ENCODE measurements at places on chromosomes 11 and 22. TPM values are rescaled to one million over a fixed set of nuclear protein-coding genes. Genes with fewer than 3 reads are reported as not detected.

- H3K4me1 ChIP-seq, result no peaks in the 10 kb centered on the region
- H3K27me3 ChIP-seq, result no peaks in the 10 kb centered on the region
- H3K36me3 ChIP-seq, result no peaks in the 10 kb centered on the region
- no peak overlapping the region for H3K27ac ChIP-seq
- no peak for DNase-seq
- H3K4me3 ChIP-seq, result no peak overlapping the region
Observed at GRCh38 chr11:106421676-106422292, 344.3 kb downstream of the AASDHPPT start.

DNA sequence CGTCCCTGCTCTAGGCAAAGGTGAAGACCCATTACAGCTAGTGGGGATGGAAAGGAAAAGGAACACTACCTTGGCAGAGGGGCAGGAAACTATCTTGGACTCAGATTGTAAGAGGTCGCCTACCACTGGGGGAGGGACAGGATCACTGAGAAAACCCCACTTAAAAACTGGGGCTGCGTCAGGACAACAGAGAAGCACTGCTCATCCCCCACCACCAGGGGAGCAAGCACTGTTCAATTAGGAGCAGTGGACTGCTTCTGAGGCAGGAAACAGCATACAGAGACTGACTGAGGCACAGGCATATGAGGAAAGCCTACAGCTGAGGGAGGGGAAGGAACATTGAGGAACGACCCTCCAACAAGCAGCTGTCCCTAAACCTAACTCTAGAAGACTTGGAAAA is 20.8 kb upstream of the DLAT start:
- no peak overlapping the region for H3K27ac ChIP-seq
- no peaks in the 10 kb centered on the region for H3K4me1 ChIP-seq
- no peaks in the 10 kb centered on the region for H3K27me3 ChIP-seq
- no peak for DNase-seq
- no peak overlapping the region for H3K4me3 ChIP-seq

- no peaks in the 10 kb centered on the region for H3K27me3 ChIP-seq
- H3K27ac ChIP-seq, result no peak overlapping the region
Observed at GRCh38 chr11:74171997-74172396, 908 bp downstream of the PPME1 start.

DNA sequence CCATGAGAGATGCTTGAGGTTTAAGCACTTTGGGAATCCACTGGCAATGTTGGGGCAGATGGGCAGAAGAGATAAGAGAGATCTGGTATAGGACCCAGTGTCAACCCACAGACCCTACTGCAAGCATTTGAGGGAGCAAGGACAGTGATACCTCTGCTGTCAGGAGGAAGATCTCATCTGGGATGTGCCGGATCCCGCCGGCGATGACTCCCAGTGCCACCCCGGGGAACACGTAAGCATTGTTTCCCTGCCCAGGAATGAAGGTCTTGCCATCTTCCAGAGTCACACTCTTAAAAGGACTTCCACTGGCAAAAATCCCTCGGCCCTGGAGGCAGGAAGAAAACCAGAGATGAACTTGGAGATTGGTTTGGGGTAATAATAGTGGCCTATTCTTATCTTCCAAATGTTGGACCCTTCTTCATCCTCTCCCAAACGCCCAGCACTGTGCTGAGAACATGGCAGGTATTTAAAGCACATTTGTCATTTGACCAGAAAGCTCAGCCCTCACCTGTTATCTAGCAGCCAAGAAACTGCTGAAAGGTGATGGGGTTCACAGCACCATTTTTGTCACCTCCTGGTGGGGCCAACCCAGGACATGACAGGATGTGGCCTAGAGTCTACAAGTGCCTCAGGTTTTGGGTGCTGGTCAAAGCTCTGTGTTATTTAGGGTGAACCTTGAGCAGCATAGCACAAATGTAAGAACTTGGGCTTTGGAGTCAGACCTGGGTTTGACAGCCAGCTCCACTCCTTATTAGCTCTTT is 71.7 kb downstream of the CCDC81 start:
- no peaks in the 10 kb centered on the region for H3K36me3 ChIP-seq
- H3K4me1 ChIP-seq, result no peaks in the 10 kb centered on the region
- DNase-seq, result no peak

DNA sequence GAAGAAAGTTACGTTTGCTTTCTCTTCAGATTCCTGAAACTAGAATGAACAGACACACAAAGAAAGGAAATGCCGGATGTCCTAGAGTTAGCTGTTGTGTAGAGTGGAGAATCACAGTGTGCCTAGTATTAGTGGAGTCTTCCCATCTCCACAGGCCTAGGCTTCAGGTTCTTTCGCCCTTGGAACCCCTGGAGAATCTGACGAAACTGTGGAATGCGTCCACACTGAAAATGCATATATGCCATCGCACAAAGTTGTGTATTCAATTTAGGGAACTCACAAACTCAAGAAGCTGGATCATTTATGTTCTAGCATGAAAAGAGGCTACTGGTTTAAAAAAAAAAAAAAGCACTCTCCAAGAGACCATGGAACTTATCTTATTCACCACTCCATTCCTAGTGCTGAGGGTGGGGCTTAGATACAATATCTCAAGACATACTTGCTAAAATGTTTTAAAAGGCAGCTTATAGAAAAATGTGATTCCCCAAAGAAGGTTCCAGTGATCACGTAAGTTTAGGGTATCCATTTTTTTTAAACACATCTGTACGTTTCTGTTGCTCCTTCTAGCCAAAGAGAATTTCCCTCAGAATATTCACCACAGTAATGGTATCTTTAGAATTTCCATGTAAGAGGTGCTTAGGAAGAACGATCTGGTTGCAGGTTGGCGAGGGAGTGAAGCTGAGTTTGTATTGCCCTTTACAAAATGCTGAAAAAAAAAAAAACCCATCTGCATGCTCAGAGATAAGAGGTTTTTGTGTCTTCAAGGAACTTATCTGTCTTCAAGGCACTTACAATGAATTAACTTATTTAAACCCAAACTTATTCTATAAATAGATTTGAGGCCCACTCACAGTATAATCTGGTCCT is 20.0 kb downstream of the MAML2 start:
- H3K27me3 ChIP-seq, result no peaks in the 10 kb centered on the region
- H3K36me3 ChIP-seq, result no peaks in the 10 kb centered on the region
- no peak overlapping the region for H3K4me3 ChIP-seq
- H3K27ac ChIP-seq, result no peak overlapping the region

GRCh38 chr11:103079833-103080232 is 12.1 kb downstream of the DCUN1D5 start:
- peaks cover 43% of the 10 kb centered on the region for H3K36me3 ChIP-seq
- no peaks in the 10 kb centered on the region for H3K4me1 ChIP-seq
- no peak overlapping the region for H3K27ac ChIP-seq
- H3K4me3 ChIP-seq, result no peak overlapping the region

DNA sequence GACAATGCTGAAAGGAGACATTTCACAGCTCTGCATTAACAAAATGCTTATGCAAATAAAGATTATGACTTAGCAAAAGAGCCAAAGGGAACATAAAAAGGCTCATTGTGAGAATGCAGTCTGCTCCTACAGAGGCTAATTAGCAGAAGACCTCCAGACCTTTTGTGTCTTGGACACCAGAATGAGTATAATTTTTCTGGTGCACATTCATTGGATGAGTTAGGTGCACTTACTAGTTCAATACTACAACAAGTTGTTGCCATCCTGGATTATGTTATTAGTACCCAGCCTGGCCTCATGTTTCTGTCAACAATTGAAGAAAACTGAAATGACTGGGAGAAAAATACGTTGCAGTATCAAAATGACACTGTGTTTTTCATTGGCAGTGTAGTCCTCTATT is 613.2 kb upstream of the CHORDC1 start:
- H3K36me3 ChIP-seq, result no peaks in the 10 kb centered on the region
- H3K4me1 ChIP-seq, result no peaks in the 10 kb centered on the region
- no peaks in the 10 kb centered on the region for H3K27me3 ChIP-seq
- DNase-seq, result no peak
- H3K27ac ChIP-seq, result no peak overlapping the region

- H3K36me3 ChIP-seq, result no peaks in the 10 kb centered on the region
- H3K4me1 ChIP-seq, result no peaks in the 10 kb centered on the region
- no peaks in the 10 kb centered on the region for H3K27me3 ChIP-seq
- no peak overlapping the region for H3K4me3 ChIP-seq
- no peak for DNase-seq
Observed at GRCh38 chr22:41305646-41306045, 4.3 kb downstream of the ZC3H7B start.

DNA sequence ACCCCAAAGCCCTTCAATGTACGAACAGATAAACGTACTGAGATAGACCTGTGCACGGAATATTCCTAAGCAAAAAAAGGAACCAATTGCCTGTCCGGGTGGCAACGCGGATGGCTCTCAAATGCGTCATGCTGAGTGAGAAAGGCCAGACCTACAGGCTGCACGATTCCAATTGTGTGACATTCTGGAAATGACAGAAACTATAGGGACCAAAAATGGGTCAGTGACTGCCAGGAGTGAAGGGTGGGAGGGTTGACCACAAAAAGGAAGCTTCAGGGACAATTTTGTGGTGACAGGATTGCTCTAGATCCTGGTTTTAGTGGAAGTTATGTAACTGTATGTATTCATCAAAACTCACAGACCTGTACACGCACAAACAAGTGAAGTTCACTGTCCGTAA is 24.0 kb upstream of the SYT8 start:
- no peaks in the 10 kb centered on the region for H3K4me1 ChIP-seq
- H3K27ac ChIP-seq, result no peak overlapping the region
- no peak for DNase-seq

DNA sequence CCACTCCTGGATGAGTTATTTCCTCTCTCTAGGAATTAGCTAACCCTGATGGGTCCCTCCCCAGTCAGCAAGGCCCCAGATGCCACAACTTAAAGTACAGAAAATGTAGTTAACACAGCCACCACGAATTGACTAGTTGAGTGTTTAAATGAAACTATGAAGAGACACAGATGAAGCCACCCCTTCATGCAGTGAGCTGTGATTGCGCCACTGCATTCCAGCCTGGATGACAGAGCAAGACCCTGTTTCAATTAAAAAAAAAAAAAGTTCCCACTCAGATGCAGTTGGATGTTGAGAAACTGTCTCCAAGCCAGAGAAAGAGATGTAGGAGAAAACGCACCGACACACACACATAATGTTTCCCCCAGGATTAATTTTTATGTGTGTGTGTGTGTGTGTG is 53.3 kb downstream of the SCN3B start:
- no peaks in the 10 kb centered on the region for H3K4me1 ChIP-seq
- no peaks in the 10 kb centered on the region for H3K27me3 ChIP-seq
- no peak overlapping the region for H3K27ac ChIP-seq
- H3K4me3 ChIP-seq, result no peak overlapping the region

DNA sequence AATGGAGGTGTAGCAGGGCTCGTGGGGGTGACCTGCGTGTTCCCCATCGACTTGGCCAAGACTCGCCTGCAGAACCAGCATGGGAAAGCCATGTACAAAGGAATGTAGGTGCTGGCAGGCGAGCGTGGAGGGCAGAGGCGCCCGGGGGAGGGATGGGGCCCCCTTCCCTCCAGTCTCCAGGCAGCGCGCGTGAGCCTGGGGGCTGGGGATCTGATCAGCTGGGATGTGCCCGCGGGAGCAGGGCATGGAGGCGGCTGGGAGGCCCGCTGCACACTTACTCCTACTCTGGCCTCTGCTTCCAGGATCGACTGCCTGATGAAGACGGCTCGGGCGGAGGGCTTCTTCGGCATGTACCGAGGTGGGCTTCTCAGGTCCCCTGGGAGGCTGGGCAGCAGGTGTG is 17.8 kb downstream of the SLC25A18 start:
- no peaks in the 10 kb centered on the region for H3K4me1 ChIP-seq

- no peak for DNase-seq
- H3K4me1 ChIP-seq, result peaks cover 30% of the 10 kb centered on the region
- H3K4me3 ChIP-seq, result no peak overlapping the region
Observed at GRCh38 chr11:77147036-77147315, 18.9 kb downstream of the MYO7A start.

- peak overlapping the region; percentile 89 for H3K27ac ChIP-seq
- H3K4me3 ChIP-seq, result peak overlapping the region; percentile 56
- H3K36me3 ChIP-seq, result no peaks in the 10 kb centered on the region
- peak; percentile 86 for DNase-seq
Observed at GRCh38 chr11:67584205-67584880, 731 bp downstream of the GSTP1 start.

- no peaks in the 10 kb centered on the region for H3K4me1 ChIP-seq
- no peaks in the 10 kb centered on the region for H3K27me3 ChIP-seq
- DNase-seq, result no peak
- no peak overlapping the region for H3K27ac ChIP-seq
- H3K36me3 ChIP-seq, result no peaks in the 10 kb centered on the region
- H3K4me3 ChIP-seq, result no peak overlapping the region
Observed at GRCh38 chr11:15907806-15908205, 448.5 kb downstream of the SOX6 start.

GRCh38 chr11:10696468-10697322 is 3.1 kb upstream of the IRAG1 start:
- no peaks in the 10 kb centered on the region for H3K27me3 ChIP-seq
- H3K36me3 ChIP-seq, result no peaks in the 10 kb centered on the region
- no peak overlapping the region for H3K4me3 ChIP-seq
- no peaks in the 10 kb centered on the region for H3K4me1 ChIP-seq

GRCh38 chr22:10961043-10961860 is 4566.7 kb upstream of the OR11H1 start:
- no peaks in the 10 kb centered on the region for H3K4me1 ChIP-seq
- H3K27ac ChIP-seq, result no peak overlapping the region
- DNase-seq, result peak; percentile 43
- no peaks in the 10 kb centered on the region for H3K27me3 ChIP-seq
- H3K4me3 ChIP-seq, result no peak overlapping the region

- H3K36me3 ChIP-seq, result peaks cover 26% of the 10 kb centered on the region
- no peak overlapping the region for H3K27ac ChIP-seq
- no peaks in the 10 kb centered on the region for H3K27me3 ChIP-seq
Observed at GRCh38 chr11:116890193-116890592, 52.8 kb upstream of the APOA1 start.

GRCh38 chr11:61793083-61793828 is 545 bp downstream of the FEN1 start:
- no peaks in the 10 kb centered on the region for H3K36me3 ChIP-seq
- no peak for DNase-seq
- peaks cover 18% of the 10 kb centered on the region for H3K4me1 ChIP-seq
- H3K4me3 ChIP-seq, result peak overlapping the region; percentile 81
- H3K27ac ChIP-seq, result peak overlapping the region; percentile 93
- H3K27me3 ChIP-seq, result no peaks in the 10 kb centered on the region

- H3K4me1 ChIP-seq, result no peaks in the 10 kb centered on the region
- H3K36me3 ChIP-seq, result no peaks in the 10 kb centered on the region
- DNase-seq, result peak; percentile 88
- no peaks in the 10 kb centered on the region for H3K27me3 ChIP-seq
- peak overlapping the region; percentile 76 for H3K27ac ChIP-seq
- H3K4me3 ChIP-seq, result no peak overlapping the region
Observed at GRCh38 chr11:34243600-34244464, 114.0 kb downstream of the ABTB2 start.

The VSIG10L2 gene
- total RNA-seq, result not detected

The KRTAP5-2 gene
- total RNA-seq, result not detected

The MS4A6A gene
- 24.4 TPM for total RNA-seq

The FAM180B gene
- not detected for total RNA-seq

The IL17REL gene
- 1.1 TPM for total RNA-seq

The C22orf42 gene
- total RNA-seq, result not detected

The CNTF gene
- total RNA-seq, result 5.3 TPM

The MISFA gene
- not detected for total RNA-seq

All from Peyer's patch (tissue), 4 donors.